ENCODE measurements at places on chromosomes 5 and 9.
A peak's percentile ranks its signal among the peaks of the same experiment; 100 is the strongest.

GRCh38 chr9:4662989-4663792 is 1.1 kb downstream of the PLPP6 start:
- no peak for DNase-seq

- DNase-seq: no peak
Measured at GRCh38 chr5:42242881-42243485, 180.3 kb upstream of the GHR start.

- no peak for DNase-seq
Measured at GRCh38 chr9:134165357-134166315, 1.3 kb upstream of the RNU6ATAC start.

- DNase-seq: no peak
Measured at GRCh38 chr5:96716716-96717115, 54.5 kb downstream of the CAST start.

DNA sequence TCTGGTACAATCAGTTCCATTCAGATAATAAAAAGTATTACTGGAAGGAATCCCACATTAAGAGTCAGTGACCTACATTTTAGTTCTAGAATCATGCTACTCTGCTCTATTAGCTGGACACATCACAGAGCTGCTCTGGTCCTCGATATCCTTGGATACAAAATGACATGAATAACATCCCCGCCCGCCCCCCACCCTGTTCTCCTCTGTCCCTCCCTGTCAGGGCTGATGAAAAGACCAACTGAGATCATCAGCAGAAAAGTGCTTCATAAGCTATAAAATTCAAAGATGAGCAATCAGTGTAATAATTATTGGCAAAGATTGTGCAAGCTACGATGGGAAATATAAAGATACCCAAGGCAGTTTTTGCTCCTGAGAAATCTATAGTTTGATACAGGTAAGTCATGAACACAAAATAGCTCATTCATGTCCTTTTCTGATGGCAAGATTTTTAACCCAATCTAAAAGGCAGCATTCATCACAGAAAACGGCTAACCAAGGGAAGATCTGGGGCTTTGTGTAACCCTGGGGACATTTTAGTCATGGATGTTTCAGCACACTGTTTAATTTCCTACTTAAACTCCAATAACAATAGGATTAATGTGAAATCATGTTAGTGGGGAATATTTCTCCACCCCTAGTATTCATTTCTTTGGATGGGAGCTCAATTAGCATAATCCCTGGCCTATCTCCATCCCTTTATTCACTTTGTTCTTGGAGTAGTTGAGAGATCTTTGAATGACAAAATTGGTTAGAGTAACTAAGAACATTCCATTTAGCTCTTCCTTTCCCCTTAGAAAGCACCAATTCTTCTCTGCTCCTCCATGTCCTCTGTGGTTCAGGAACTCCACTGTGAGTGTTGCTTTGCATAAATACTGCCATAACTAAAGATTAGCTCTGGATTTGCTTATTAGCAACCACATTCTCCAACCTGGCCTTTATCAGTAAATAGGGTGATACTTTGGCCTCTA is 459.4 kb upstream of the GRIA1 start:
- DNase-seq: no peak

DNA sequence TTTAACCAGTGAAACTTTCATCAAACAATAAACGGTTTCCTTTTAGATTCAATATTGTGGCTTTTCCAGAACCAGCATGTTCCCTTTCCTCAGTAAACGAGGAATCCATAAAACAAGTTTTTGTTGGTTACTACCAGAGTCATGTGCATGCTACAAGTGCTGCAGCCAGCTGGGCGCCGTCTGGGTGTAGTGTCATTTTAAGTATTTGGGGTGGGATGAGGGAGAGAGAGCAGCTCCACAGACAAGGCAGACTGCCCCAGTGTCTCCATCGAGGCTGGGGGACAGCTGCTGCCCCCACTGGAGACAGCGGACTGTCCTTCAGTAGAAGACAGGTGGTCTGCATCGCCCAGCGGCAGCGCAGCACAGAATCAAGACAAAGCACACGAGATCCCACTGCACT is 17.3 kb downstream of the ARPC5L start:
- DNase-seq: no peak

DNA sequence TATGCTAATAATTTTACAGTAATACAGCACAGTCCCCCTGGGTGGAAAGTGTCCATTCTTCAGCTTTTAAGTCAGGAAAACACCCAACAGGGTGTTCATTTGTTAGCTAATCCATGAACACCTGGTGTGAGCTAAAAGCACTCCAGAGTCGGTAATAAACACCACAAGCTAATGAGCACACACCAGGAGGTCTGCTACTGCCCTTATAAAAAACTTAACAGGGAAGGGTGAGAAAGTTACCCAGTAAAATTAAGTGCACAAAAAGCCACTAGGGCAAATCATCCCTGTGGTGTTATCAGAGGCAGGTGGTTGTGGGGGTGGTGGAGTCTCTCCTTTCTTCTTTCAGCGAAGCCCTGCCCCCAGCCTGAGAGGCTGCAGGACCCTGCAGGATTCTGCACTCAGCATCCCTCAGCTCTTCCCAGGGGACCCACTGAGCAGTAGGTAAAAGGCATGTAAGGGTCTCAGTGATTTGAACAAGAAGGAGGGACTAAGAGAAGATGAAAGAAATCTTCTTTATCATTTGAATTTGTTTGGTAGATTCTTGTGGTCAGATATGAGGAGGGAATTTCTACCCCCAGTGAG is 14.4 kb downstream of the GDNF start:
- peak; percentile 28 for DNase-seq

- DNase-seq: peak; percentile 17
Measured at GRCh38 chr5:142326480-142326938, 1.7 kb upstream of the SPRY4 start.

GRCh38 chr5:152701305-152701949 is 296.3 kb upstream of the NMUR2 start:
- DNase-seq: no peak

- DNase-seq: no peak
Measured at GRCh38 chr5:10320793-10321192, 13.1 kb upstream of the CMBL start.

- DNase-seq: no peak
Measured at GRCh38 chr5:35920890-35921289, 17.5 kb downstream of the CAPSL start.

DNA sequence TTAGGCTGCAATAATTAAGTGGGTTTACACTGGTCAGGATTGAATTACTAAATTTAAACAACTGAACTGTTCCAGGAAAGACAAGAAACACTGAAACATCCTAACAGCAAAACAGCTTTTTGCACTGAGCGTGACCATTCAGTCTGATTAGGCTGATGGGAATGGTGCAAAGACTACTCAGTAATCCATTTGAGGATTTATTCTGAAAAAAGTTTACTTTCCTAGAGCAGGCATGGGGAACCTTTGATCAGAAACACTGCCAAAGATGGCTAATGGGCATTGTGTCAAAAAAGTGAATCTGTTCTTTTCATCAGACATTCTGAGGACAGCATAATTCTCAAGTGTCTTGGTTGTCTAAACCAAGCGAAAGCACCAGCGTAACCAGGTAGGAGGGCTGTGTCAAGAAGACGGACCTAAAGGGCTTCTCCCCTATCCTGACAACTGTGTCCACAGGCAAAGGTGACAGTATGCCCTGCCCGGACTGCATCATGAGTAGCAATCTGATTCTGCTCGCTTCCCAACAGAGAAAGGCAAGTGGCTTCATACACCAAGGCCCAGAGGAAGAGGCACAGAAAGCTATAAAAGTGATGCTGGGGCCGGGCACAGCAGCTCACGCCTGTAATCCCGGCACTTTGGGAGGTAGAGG is 33.3 kb downstream of the FBXW2 start:
- no peak for DNase-seq

DNA sequence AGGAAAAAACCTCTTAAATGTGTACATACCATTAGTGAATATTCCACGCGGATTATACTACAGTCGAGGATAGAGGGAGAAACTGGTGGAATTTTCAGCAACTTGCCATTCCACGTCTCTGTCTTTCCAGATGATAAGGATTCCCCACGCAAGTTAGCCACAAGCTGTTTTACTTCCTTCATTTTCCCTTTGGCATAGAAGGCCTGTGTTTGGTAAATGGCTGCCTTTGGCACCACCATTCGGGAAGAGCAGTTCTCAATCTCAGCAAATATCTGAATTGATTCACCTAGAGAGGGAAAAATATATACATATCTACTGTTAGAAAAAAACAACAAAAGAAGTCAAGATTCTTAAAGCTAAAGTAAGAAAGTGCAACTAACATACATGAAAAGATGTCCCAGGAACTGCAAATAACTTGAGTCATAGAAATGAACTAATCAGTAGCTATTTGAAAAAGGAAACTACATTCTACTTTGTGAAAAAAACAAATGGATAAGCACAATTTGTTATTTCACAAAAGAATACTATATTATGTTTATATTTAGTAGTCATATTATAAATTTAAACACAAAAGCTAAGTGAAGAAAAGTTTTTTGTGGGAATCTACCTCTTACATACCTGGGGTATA is 8.1 kb downstream of the ARRDC3 start:
- no peak for DNase-seq

DNA sequence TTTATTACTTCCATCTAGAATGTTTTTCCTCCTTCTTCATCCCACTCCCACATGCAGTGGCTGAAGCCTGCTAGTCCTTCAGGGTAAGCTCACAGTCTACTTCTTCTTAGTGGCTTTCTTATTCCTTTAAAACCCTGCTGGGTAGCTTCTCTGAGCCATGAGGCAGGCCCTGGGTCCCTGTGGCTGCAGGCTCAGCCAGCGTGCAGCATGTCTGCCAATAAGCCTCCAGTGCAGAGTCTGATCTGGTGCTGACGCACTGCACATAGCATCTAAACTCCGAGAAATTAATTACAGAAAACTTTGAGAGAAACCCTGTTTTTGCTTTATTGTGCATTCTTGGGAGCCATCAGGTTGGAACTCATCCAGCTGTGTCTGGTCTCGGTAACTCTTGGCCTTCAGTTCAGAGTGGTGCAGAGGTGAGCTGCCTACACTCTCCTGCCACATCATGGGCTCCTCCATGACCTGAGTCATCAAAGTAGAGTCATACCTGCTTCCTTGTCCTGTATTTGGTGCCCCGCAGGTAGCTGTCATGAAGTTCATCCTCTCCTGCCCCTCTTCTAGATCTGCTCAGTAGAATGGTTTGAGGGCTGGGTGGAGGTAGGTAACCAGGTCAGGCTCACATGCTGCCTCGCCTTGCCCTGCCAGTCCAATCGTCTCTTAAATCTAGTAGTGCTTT is 339.4 kb downstream of the KDM4C start:
- DNase-seq: no peak

DNA sequence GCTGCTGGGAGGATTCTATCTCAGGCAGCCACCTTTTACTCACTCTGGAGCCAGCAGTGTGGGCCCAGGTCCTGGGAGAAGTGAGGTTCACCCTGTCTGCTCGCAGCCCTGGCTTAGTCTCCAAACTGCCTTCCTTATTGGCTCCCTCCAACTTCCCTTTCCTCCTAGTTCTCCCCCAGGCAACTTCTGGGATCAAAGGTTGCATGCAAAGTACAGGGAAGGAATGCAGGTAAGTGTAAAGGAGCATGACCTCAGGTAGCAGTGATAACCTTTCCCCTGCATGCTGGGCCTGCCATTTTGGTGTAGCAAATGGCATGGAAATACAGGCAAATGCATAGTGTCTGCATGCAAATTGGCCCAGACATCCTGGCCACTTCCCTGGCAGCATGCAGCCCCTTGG is 53.8 kb upstream of the ARAP3 start:
- DNase-seq: no peak

DNA sequence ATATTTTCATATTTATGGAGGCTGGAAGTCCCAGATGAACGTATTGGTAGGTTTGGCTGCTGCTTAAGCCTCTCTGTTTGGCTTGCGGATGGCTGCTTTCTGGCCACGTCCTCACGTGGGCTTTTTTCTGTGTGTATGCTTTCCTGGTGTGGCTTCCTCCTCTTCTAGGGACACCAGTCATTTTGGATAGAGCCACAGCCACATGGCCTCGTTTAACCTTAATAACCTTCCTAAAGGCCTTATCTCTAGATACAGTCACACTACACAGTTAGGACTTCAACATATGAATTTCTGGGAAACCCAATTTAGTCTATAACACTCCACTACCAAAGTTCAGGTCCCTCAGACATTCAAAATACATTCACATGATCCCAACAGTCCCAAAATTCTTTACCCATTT is 26.9 kb downstream of the NUTM2F start:
- no peak for DNase-seq

- no peak for DNase-seq
Measured at GRCh38 chr5:60263346-60263745, 369.8 kb upstream of the PDE4D start.

- no peak for DNase-seq
Measured at GRCh38 chr5:105970919-105971318, 1699.8 kb downstream of the EFNA5 start.

GRCh38 chr5:144088206-144089064 is 82.0 kb downstream of the YIPF5 start:
- DNase-seq: no peak

DNA sequence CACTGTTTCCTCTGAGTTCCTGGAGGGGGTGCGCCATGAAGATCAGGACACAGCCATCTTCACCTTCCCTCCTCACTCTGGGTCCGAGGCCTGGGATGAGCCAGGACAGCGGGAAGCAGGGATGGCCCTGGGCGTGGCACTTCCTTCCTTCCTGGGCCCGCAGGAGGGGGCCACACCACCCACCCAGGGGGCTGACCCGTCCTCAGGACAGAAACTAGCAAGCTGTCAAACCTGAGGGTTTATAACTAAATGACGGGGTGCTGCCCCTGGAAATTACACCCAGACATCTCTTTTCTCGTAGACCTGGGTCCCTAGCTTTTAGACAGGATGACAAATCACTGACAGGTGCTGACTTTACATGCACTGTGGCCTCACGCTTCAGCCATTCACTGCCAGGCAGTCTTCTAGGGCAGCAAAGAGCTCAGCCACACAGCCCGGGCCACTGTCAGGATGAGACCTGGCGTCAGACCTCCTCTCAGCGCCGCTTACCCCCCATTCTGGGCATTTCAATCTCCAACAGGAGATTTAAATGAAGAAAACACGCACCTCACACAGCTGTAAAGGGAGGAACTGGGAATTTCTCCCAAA is 8.1 kb downstream of the FCN2 start:
- DNase-seq: no peak

GRCh38 chr9:19161257-19162025 is 34.1 kb upstream of the PLIN2 start:
- no peak for DNase-seq

- DNase-seq: no peak
Measured at GRCh38 chr5:62144401-62145022, 161.5 kb upstream of the KIF2A start.

DNA sequence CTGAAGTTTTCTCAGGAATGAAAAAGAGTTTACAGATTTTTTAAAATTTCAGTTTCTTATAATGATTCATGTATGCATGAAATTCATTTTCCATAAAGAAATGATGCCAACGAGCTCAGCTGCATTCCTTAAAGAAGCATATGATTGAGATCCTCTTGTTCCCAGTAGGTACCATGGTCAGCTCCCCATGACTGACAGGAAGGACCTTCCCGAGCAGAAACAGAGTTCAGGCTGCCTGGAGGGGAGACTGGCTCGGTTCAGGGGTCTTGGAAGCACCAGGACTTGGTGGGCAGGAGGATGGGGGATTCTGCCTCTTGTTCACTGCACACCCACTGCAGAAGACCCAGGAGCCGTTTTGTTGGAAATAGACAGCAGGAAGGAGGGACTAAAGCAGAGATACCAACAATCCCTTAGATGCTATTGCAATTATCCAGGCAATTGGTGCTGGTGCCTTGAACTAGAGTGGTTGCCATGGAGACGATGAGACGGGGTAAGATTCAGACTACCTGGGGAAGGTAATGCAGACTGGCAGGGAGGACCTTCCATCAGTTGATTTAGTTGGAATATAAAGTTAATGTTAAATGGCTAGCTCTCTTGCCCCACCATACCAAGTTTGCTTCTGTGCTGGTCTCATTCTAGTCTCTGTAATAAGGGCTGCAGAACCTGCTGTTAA is 447.8 kb downstream of the MTRR start:
- DNase-seq: no peak

- no peak for DNase-seq
Measured at GRCh38 chr5:111454198-111454622, 58.1 kb downstream of the STARD4 start.
